ENCODE measurements at places on chromosomes 4 and X. TPM values are rescaled to one million over a fixed set of nuclear protein-coding genes. Genes with fewer than 3 reads are reported as not detected.

CCDC158 gene
- total RNA-seq, result not detected

MAGEC1 gene
- total RNA-seq, result 0.04 TPM

BEND2 gene
- total RNA-seq, result not detected

TMEM150C gene
- 1.3 TPM for total RNA-seq

SMARCA5 gene
- 22.3 TPM for total RNA-seq

GABRE gene
- total RNA-seq, result 21.9 TPM

C4orf50 gene
- not detected for total RNA-seq

MAGEA4 gene
- not detected for total RNA-seq
